Left lung (tissue), 14 donors: ENCODE measurements at places on chromosomes 6 and 20. TPM values are rescaled to one million over a fixed set of nuclear protein-coding genes. Genes with fewer than 3 reads are reported as not detected.
A peak's percentile ranks its signal among the peaks of the same experiment; 100 is the strongest.

The CAPN11 gene
- 0.24 TPM for polyA plus RNA-seq

The MRPS18A gene
- polyA plus RNA-seq, result 44.0 TPM

The TREM2 gene
- 0.20 TPM for polyA plus RNA-seq

The KHDRBS2 gene
- polyA plus RNA-seq, result 12.9 TPM

The RSPO3 gene
- 7.4 TPM for polyA plus RNA-seq

The TAF8 gene
- polyA plus RNA-seq, result 27.7 TPM

GRCh38 chr6:12245763-12246718, 44.1 kb upstream of the EDN1 start:
- DNase-seq, result no peak

DNA sequence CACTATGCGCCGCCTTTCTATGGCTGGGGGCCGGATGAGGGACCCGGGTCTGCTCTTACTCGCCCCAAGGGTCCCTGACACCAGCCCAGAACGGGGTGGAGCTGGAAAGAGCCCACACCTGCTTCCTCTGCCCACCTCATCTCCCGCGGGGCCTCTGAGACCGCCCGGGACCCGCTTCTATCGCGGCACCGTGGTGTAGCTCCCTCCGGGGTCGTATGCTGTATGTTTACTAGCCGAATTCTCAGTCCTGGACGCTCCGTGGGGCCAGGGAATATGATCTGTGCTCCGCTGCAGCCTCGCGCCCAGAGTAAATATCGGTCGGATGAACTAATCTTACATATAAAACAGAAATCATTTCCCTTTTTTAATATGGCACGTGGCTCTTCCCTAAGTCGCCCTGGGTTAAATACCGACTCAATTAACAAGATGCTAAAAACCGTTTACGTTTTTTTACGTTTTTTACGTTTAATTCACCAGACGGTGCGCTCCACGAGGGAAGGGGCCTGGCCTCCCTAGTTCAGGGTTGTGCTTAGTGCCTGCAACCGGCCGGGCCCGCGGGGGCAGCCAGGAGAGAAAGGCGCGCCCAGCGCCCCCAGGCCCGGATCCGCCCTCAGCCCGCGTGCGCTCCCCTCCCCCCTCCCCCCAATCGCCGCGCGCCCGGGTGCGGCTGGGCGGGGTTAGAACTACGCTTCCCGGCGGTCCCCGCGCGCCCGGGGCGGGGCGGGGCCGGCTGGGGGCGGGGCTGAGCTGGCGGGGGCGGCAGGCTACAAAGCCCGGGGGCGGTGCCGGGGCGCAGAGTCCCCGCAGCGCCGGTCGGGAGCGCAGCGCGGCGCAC, at the start of gene RBM38:
RBM38 (plus strand) TSS at position 793 of the 835 bp plus-strand sequence. CDS start 186 bp downstream, outside the sequence.
- DNase-seq, result peak; percentile 73

DNA sequence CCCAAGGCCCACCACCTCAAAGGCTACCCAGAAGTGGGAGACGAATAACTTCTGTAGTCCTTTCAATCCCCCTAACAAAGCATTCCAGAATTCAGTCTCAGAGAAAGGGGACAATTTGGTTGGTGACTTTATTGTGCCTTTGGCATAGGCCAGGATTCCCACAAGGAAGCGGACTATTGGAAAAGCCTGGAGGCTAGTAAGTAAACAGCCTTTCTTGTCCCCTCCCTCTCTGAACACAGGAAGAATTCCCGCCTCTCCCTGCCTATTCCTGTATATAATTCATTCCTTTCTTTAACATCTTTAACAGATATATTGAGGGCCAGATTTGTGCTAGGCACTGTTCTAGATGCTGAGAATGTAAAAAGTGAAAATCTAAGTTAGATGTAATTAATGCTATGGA, 36.1 kb downstream of the RNF8 start:
- DNase-seq, result no peak

DNA sequence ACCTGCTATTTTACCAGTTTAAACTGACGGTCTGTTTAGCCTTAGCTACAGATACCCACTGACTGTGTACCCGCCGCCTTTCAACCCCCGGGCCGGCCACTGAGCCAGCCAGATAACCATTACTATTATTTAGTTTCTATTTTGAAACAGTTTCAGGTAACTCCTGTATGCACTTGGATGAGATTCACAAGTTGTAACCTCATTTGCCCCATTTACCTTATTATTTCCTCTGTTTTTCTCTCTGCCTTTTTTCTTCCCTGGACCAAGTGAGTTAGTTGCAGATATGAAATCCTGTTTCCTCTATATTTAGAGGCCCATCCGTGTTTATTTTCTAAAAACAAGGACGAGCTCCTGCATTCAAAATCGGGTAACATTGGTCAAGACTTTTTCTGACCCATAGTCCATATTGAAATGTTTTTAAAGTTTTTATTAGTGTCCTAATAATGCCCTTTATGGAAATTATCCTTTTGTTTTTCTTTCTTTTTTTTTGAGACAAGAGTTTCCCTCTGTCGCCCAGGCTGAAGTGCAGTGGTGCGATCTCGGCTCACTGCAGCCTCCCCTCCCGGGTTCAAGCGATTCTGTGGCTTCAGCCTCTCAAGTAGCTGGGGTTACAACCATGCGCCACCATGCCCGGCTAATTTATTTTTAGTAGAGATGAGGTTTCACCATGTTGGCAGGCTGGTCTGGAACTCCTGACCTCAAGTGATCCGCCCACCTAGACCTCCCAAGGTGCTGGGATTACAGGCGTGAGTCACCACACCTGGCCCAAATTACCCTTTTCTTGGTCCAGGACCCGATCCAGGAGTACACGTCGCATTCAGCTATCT, 767 bp downstream of the AP5S1 start:
- no peak for DNase-seq

DNA sequence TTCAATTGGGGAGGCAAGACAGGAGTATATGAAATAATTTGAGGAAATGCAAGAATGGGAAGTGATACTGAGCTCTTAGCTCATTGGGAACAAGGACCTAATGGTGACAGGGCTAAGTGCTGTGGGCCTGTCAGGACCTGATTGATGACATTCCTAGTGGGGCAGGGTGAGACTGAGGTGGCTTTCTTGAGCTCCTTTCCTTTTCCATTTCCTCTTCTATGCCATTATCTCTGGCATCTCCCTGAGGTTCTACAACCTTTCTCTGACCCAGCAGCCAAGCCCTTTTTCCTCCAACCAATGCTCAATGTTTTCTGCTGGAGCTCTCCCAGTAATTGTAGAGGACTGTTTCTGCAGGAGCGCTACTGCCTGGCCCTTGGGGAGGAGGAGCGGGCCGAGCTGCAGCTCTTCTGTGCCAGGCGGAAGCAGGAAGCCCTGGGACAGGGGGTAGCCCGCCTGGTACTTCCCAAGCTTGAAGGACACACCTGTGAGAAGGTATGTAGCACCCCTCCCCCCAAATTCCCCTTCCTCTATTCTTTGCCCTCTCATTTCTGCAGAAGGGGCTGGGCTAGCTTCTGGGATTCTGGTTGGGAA, 2.8 kb upstream of the TOMM6 start:
- DNase-seq, result no peak

DNA sequence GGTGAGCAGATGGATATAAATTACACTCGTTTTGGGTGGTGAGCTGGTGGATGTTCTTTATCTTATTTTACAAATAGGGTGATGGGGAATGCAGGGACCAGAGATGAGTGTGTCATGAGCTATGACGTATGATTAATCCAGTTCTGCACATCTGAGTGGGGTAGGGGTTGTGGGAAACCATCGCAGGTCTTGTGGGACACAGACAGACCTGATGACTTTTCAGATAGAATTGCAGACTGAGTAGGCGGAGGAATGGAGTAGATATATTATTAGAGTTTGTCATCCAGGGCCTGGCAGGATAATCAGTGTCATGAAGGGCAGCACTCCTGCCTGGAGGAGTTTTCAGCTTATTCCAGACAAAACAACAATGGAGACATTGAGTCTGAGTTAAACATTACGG, 12.9 kb upstream of the DSP start:
- no peak for DNase-seq
